ENCODE measurements at places on chromosomes 11 and 22.

DNA sequence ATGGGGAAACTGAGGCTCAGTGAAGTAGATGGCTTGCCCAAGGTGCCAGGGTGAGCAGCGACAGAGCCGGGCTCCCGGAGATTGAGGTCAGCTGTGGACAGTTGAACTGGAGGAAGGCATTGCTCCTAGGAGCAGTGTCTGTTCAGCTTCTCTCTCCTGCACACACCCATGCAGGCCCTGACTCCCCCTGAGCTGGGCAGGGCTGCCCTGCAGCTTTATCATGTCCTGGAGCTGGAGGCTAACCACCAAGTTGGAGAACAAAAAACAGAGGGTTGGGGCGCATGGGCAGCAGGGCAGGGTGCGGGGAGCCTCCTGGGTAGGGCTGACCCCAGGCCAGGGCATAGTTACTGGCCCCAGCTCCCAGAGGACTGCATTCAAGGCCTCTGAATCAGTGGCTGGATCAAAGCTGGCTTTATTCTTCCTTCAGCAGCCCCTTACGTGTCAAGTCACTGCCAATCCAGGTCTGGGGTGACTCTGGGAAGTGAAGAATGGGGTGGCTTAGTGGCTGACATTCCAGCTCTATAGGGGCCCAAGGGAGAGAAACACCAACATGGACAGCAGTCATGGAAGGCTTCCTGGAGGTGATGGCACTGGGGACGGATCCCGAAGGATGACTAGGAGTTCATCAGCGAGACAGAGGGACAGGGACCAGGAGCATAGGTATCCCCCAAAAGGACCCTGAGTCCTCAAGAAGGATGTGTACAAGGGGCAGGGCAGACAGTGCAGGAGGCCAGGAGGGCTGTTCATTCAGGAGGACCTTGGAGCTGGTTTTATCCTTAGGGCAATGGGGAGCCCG, 83.8 kb downstream of the CACNA1I start:
- DNase-seq: no peak

- DNase-seq: no peak
These were observed 116.0 kb downstream of the RBFOX2 start for GRCh38 chr22:35912658-35913057.

DNA sequence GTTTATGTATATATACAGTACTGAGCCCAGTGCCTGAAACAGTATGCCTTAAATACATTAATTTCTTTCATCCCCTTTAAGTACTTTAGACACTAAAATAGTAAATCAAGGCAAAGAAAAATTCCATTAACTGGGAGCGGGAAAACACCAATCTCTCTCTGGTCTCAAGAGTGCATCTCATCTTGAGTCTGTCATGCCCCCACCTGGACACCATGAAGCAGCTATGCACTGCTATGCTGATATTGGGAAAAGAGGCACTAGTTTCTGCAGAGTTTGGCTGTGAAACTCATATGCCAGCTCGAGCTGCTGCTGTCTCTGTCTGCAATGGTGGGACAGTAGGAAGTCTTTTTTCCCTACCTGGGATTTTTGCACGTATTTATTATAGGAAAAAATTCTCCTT, 754.4 kb upstream of the RAG2 start:
- no peak for DNase-seq

DNA sequence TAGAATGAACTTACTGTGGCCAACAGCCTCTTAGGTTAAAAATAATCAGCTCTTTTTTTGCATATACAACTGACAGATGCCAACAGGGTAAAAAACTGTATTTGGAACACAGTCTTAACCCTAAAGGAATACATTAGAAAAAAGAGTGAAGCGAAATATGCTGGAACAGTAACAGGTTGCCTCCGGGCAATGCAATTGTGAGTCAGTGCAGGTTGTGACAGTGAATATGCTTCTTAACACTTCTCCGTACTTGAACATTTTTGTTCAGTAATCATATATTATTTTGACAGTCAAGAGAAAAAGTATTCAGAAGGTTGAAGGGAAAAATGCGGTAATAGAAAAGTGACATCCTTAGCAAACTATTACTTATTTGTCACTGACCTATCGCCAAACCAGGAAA, 98.5 kb downstream of the DBX1 start:
- DNase-seq: no peak

DNA sequence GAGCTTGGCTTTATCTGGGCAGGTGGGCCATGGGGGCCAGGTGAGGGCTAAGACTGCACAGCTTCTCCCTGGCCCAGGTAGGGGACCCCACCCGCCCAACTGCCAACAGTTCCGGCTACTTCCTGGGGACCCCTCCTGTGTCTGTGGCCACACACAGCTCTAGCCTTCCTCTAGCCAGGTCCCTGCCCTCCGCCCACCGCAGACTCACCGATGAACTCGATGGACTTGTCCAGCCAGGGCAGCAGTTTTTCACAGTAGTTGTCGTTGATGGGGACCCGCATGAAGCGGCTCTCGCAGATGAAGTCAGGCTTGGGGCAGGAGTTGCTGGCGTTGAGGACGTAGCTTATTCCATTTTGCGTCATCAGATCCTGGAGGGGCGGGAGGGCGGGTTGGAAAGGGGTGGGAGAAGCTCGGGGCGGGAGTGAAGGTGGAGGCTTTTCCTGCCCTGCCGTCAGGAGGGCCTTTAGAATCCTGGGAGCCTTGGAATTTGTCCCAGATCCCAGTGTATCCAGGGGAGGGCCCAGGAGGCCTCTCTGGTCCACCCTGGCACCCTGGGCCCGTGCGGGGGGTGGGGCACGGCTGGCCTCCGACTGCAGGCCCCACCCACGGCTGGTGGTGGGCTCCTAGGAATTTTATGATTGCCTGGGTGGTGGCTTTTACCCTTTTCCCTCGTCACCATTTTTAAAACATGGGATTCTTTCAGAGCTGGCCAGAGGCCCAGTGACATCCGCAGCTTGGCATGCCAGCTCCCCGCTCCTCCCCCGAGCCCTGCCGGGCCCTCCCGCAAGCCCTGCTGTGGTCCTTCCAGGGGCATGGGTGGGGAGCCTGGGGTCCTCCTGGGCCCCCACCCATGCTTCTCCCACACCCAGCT, 13.9 kb downstream of the DUSP8 start:
- peak; percentile 55 for DNase-seq

- DNase-seq: no peak
These were observed 118.0 kb downstream of the GRIK4 start for GRCh38 chr11:120629407-120630080.

- DNase-seq: no peak
These were observed 5.2 kb upstream of the PTGDR2 start for GRCh38 chr11:60860943-60861342.

DNA sequence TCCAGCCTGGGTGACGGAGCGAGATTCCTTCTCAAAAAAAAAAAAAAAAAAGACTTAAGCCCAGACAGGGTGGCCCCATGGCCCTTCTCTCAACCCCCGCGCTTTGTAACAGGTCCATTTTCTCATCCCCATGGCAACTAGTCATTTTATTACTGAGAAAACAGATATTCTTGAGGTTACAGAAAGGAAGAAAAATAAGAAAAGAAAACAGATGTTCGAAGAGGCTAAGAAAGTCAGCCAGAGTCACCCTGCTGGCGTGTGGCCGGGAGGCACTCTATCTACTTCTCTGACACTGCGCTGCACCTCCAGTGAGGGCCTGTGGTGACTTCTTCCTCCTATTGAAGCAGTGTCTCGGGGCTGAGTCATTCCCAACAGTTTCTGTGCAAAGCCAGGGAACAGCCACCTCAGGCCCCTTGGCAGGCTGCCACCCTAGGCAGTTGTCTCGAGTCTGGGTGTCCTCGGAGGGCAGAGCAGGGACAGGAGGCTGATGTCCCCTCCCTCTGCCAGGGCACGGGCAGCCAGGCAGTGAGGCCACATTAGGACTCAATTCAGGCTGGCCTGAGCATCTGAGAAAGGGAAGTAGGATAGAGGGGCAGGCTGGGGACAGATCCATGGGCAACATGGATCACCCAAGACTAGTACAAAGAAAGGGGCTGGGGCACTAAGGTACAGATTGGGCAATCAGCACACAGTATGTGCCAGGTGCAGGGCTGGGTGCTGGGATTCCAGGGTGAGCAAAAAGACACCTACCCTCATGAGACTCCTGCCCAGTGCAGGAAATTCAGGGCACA, 16.4 kb upstream of the SYVN1 start:
- DNase-seq: peak; percentile 81

DNA sequence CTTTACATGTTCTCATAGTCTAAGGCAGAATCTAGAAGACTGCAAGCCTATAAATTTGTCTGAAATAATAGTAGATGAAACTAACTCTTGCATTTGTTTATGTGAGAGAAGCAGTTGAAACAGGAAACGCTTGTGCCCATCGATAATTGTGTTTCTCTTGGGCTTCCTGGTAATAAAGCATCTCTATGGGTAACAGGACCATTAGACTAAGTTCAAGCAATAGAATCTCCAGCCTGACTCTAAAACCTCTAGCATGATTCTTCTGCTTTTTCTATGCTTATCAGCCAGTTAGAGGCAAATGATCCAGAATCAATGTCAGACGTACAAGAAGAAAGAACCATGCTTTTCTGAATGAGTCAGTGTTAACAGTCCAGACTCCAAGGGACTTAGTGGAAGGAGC, 1734.4 kb downstream of the LRRC4C start:
- no peak for DNase-seq

- DNase-seq: no peak
These were observed 36.7 kb downstream of the APLP2 start for GRCh38 chr11:130106381-130106780.

DNA sequence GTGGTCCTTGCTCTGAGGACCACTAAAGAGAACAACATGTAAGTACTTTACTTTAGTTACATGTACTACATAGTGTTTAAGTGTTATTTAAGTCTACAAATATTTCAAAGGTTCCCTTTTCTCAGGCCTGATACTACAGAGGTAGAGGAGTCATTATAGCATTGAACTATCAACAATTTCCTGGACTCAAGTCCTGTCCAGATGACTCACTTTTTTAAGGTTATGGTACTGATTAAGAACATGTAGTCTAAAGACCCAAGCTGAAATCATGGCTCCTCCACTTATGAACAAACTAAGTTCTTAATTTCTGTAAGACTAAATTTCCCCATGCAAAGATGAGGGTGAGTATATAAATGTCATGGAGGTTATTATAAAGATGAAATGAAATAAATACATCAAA, 74.7 kb downstream of the NARS2 start:
- DNase-seq: no peak
